ENCODE measurements at places on chromosomes 11 and 22.
A peak's percentile ranks its signal among the peaks of the same experiment; 100 is the strongest.

DNA sequence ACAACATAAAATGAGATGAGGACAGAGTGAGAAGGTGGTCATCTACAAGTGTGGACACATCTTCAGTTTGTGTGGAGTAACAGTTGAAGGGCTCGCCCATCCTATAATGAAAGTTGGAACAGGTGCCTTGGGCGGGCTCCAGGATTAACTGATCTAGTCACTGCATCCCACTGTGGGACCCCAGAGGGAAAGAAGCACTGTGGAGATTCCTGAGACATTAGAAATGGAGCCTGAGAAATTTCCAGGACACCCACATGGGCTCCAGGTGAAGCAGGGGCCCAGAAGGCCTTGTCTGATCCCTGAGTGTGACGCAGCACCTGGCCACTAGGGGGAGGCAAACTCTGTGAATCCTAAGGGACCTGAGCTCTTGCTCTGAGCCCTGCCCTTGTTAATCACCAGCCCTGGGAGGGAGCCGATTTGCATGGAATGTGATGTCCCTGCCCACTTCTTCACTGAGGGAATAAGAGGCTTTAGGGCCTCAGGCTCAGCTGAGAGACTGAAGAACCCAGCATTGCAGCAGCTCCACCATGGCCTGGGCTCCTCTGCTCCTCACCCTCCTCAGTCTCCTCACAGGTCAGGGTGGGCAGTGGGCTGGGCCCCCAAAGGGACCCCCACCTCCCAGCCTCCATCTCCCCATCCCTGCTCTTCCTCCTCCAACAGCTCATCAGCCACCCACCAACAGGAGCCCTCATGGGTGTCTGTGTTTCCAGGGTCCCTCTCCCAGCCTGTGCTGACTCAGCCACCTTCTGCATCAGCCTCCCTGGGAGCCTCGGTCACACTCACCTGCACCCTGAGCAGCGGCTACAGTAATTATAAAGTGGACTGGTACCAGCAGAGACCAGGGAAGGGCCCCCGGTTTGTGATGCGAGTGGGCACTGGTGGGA, 98.4 kb downstream of the VPREB1 start:
- peak; percentile 71 for DNase-seq

DNA sequence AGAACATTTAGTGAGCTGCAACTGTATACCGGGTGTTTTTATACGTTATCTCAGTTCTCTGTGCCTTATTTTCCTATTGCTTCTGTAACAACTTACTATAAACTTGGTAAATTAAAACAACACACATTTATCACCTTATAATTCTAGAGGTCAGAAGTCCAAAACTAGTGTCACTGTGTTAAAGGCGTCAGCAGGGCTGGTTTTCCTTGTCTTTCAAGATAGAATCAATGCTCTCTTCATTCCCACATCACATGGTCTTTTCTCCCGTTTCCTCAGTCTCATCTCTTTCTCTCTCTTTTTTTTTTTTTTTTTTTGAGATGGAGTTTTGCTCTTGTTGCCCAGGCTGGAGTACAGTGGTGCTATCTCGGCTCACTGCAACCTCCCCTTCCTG, 36.1 kb downstream of the MB start:
- no peak for DNase-seq

- no peak for DNase-seq
These were observed 1.2 kb upstream of the TRIM3 start for GRCh38 chr11:6474806-6475500.

DNA sequence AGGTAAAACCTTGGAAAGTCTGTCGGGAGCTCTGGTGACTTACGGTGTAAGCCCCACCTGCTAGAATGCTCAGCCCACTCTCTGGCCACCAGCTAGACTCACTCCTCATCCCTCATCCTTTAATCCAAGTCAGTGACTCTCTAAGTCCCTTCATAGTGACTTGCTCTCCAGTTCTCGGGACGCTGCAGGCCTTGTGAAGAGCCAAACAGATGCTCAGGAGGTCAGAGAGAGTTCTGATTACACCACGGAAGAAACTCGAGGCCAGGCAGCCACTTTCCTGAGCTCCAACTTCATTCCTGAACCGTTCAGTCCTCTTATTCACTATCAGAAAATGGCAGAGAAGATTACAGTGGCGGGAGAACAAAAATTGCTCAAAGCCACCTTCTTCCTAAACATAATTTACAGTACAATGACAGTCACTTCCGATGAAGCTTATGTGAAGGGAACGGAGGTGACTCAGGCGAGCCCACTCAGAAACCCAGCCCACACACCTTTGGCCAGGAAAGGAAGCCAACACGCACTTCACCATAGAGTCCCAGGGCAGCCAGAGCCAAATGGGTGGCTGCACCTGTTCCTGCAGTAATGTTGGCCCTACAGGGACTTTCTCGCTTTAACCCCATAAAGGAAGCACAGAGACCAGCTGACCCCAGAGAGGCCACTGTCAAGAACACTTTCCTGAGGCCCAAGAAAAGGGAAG, 100.4 kb downstream of the GALNT18 start:
- DNase-seq, result no peak

GRCh38 chr22:19266547-19267086, 24.9 kb downstream of the CLTCL1 start:
- no peak for DNase-seq

GRCh38 chr22:23826510-23827350, 12.1 kb downstream of the DERL3 start:
- no peak for DNase-seq

DNA sequence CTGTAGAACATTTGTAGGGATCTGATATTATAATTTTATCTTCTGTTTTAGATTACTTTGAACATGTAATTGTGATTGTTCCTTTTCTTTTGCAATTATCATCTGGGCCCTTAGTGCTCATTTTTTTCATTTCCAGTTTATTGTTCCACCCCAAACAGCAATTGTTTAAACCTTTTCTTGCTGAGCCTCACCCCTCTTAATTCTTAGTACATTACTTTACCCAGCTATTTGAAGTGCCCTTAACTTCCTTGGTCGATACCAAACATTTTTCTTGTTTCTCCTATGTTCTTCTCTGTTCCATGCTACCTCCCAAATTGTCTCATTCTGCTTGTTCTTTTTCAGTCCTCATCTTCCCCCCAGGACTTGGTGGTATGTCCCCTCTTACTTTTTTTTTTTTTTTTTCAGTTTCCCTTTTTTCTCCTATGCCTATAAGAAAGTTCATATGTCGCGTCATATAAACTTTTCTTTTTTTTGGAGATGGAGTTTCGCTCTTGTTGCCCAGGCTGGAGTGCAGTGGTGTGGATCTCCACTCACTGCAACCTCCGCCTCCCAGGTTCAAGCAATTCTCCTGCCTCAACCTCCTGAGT, 3.5 kb downstream of the CUL5 start:
- DNase-seq, result no peak

Data from activated T-cell treated with anti-CD3 and anti-CD28 coated beads for 4 hours (primary cell).